ENCODE measurements at places on chromosomes 7 and 10.

GRCh38 chr7:6558837-6559236 lies 7.6 kb upstream of the GRID2IP start:
- no peak for DNase-seq

GRCh38 chr7:14389181-14389591 lies 399.7 kb upstream of the ETV1 start:
- no peak for DNase-seq

DNA sequence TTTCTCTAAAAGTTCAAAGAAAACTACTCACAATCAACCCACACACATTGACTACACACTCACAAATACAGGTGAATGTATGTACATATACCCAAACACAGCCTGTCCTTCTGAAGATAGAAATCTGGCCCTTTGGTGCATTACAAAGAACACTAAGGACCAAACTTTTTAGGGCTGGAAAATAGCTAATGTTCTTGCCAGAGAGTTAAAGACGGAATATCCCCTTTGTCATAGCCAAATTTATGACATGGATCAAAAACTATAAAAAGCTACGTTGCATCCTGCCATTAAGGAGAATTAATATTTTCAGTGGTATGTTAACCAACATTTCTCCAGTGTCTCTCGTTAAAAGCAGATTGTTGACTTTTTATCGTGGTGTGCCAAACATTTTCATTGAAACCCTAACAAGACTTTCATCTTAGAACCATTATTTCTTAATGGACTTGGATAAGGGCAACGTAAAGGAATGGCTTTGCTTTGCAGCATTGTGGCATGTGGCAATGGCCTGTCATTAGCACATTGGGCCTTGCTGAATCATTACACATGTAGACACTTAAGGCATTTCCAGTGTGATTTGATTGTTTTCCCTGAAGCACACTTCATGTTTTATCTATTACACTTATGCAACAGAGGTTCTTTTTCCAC lies 150.9 kb upstream of the MEOX2 start:
- DNase-seq = no peak

GRCh38 chr10:87842220-87842641 lies 21.1 kb downstream of the KLLN start:
- no peak for DNase-seq

DNA sequence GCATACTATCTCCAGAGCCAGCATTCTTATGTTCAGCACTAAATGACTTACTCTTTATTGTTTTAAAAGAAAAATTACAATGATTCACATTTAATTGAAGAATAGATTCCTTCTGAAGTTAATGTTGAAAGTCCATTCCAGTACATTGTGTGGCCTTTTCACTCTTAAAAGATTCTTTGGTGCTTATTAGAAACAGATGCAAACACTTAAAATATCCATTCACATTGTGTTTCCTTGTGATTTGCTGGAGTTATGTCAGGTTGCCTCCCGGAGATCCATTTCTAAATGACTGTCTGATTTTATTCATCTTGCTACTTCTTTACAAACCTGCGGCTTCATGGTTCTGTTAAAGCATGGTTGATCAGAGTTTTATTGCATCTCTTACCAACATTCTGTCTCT lies 152.8 kb downstream of the FOXP2 start:
- DNase-seq = no peak

DNA sequence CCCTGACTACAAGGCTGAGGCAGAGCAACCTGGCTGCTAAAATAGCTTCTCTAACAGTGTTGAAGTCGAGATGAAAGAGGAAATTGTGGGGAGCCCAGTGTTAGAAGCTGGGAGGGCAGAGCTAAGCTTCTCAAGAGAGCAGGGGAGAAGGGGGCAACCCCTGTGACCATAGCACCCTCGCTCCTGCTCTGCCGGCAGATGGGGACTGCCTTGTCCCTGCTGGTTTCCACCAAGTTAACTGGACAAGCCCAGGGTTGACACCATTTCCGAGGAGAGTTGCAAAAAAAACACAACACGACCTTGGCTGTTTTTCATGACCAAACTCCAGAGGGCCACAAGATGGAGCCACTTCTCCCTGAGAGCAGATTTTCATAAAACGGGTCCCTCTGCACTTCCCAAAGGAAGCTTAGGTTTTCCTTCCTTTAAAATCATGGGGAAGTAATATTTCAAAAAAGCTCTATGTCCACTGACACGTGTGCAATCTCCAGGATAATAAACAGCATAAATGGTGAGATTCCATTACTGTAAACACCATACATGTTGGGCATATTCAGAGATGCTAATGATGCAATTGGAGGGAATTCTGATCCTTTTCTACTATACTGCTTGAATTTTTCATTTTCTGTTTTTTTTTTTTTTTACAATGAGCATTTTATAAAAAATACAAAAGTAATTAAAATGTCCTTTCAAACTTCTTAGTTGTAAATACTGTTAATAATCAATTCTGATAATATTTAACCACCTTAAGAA lies 140.4 kb downstream of the PIP4K2A start:
- peak; percentile 29 for DNase-seq

DNA sequence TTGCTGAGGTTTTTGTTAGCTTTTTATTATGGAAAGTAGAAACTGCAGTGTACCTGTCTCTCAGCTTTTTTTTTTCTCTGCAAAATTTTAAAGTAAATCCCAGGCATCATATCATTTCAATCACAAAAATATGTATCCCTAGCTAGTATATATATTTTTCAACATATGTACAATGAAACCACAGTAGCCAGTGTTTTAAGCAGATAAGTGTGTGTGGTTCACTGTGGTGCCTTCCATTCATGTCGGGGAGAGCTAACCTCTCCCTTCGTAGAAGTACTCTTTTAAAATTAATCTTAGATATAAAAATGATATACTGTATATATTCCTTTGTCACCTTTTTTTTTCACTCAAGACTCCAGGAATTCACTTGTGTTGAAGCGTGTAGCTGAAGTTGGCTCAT lies 22.7 kb downstream of the CUL1 start:
- no peak for DNase-seq

DNA sequence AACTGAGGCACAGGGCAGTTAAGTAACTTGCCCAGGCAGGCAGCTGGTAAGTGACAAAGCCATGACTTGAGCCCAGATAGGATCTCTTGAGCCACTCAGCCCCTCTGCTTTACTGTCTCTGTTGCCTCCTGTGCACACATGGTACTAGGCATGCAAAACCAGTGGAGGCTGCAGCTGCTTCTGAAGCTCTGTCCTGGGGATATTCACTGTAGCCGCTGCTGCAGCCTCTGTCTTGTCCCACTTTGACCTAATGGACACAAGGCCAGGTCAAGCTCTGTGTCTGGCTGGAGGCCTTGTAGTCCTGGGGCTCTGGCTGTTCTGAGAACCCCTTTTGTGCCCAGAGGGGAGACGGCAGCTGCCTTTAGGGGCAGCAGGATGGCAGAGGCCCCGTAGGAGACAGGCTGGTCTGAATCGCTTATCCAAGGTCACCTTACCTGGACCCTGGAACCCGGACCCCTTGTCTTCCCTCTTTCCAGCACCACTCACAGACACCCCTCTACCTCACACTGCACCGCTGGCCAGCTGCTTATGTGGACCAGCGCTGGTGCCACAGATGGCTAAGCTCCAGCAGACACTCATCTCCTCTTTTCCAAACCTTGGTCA lies 57.6 kb downstream of the TSPAN15 start:
- no peak for DNase-seq

- no peak for DNase-seq
These were observed 185.5 kb downstream of the ZMYND11 start for GRCh38 chr10:320771-321170.

GRCh38 chr7:66529883-66530610 lies 98.6 kb upstream of the KCTD7 start:
- DNase-seq = no peak

- no peak for DNase-seq
These were observed 170.1 kb downstream of the RTKN2 start for GRCh38 chr10:62098278-62099121.

- peak; percentile 72 for DNase-seq
These were observed 217.8 kb upstream of the MKLN1 start for GRCh38 chr7:131109759-131110296.

DNA sequence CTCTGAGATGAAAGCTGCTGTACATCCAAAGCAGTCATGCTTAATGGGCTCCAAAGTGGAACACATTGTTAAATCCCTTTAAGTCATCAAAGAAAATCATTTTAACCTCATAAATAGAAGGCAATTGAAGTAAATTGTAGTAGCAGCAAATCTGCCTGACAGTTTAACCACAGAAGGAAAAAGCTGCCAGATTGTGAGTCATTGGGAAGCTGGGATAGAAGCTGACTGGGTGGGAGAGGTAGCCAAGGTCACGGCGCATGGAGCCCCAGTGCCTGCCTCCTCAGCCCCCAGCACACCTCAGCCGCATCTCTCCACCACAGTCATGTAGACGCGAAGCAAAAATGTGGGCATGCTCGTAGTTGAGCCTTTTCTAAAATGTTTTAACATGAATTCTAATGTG lies 44.0 kb downstream of the TARP start:
- DNase-seq = peak; percentile 47

DNA sequence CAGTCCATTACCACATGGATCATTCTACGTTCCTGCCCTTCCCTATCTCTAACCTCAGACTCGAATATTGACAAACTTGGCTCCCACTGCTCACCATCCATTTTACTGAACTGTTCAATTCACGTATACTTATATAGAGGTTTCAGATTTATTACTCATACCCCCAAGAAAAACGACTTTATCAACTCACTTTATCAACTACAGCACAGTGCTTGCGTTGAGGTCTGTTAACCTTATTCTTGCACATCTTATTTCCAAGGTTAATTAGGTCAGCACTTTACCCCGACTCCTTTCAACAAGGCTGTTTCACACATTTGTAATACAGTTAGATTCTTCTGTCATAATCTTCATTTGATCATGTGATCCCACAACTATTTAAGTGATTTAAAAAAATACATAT lies 162.3 kb upstream of the AHR start:
- DNase-seq = no peak

GRCh38 chr7:69690329-69690728 lies 92.1 kb downstream of the AUTS2 start:
- no peak for DNase-seq

DNA sequence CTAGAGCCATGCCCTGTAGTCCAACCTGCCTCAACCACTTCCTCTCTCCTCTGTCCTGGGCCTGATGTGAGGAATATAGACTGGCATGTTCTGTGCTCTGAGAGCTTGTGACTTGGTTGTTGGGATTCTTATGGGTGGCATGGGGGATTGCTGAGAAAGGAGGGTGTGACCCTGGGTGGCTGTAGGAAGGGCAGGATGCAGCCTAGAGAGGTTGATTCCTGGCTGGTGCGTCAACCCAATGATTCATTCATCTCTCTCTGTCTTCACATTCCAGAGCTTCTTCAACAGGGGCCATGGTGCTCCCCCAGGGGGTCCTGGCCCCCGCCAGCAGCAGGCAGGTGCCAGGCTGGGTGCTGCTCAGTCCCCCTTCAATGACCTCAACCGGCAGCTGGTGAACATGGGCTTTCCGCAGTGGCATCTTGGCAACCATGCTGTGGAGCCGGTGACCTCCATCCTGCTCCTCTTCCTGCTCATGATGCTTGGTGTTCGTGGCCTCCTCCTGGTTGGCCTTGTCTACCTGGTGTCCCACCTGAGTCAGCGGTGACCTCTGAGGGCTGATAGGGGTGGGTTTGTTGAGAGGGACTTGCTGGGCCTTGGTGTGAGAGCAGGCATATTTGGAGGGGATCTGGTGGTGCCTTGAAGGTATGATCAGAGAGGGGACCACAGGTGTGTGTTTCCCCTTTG lies 2.6 kb downstream of the FAM241B start:
- DNase-seq = no peak

DNA sequence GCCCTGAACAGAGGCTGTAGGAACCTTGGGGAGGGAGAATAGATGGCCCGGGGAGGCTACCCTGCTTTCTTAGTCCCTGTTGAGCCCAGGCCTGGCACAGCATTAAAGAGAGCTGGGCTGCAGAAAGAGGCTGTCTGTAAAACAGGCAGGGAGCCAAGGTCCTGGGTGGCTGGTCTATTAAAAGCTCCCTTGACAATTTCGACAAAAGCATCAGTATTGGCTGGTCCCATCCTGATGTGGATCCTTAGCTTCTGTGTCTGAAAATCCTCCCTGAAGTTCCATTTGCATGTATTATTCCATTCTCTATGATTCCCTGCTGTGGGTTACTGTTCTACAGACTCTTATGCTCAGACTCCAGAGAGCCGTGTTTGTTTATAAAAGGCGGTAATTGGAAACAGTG lies 158.5 kb downstream of the GALNT17 start:
- no peak for DNase-seq

DNA sequence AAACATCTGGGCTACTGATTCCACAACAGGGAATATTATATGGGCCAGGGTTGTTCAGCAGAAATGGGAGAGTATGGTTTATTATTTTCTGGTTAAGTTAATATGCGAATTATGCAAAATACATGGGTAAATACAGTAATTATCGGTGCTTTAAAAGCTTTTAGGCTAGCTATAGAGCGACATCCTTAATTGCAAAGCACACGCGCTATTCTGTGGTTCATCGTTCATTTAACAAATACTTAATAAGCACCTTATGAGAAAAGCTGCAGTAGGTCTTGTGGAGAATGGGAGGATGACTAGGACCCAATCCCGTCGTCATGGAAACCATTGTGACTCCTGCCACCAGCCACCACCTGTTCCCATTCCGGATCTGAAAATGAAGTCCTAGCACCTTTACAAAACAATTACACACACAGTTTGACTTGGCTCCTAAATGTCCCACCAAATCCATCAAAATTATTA lies 623 bp upstream of the CEP41 start:
- no peak for DNase-seq

DNA sequence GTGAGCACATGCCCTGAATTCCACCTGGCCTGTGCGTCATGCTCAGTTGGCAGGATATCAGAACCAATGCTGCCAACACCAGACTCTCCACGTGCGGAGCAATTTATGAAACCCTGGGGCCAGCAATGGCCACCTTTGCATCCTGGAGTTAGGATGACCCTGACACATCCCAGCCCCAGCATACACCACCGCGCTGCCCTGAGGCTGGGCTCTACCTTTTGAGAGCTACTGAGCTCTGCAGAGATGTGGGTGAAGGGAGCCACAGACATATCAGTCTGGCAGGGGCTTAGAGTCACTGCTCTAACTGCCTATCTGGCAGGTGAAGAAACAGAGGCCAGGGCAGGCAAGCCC lies 41.9 kb downstream of the SYPL1 start:
- no peak for DNase-seq

DNA sequence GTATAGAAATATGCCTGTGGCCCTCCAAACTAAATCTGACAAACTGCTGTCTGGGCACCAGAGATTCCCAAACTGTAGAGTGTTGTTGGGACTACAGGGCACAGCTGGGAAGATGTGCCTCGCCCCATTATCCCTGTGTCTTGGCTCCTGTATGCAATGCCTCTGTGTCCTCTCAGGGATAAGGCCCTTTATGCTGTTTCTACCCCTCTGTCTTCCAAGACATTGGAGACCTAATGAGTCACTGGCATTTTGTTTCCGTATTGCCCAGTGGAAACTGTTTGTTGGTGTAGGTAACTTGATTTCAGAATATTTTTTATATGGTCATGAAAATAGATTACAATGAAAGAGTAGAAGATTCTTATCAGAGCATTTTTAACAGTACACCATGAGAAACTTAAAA lies 183.2 kb downstream of the GLI3 start:
- no peak for DNase-seq

- DNase-seq = no peak
These were observed 32.1 kb downstream of the PLAC9 start for GRCh38 chr10:80164596-80164995.
